Fibroblast of pulmonary artery (primary cell): ENCODE measurements at places on chromosomes 16 and 17.
A peak's percentile ranks its signal among the peaks of the same experiment; 100 is the strongest.

GRCh38 chr17:74892974-74893911 lies at the start of gene FADS6:
Gene FADS6 (minus strand): TSS chr17:74893633. CDS start chr17:74893595, 38 bp downstream.
- no peak for DNase-seq

DNA sequence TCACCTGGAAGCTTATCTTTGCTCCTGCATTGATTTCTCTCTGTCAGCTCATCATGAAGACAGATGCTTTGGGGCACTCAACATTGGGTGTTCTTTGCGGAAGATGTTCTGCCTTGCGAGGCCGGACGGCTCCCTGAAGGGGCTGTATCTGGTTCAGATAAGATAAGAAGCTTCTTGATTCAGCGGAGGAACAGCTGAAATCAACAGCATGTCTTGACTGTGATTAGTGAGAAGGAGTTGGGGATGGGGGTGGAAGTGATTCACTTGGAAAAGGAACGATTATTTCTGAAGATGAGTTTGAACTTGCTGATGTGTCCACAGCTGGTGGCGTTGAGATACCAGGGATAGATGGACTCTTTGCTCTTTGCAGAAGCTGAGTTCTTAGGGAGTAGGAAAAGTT lies 126.9 kb upstream of the WSCD1 start:
- DNase-seq, result no peak

- peak; percentile 40 for DNase-seq
Measured at GRCh38 chr16:53131363-53132071, 76.7 kb downstream of the CHD9 start.

DNA sequence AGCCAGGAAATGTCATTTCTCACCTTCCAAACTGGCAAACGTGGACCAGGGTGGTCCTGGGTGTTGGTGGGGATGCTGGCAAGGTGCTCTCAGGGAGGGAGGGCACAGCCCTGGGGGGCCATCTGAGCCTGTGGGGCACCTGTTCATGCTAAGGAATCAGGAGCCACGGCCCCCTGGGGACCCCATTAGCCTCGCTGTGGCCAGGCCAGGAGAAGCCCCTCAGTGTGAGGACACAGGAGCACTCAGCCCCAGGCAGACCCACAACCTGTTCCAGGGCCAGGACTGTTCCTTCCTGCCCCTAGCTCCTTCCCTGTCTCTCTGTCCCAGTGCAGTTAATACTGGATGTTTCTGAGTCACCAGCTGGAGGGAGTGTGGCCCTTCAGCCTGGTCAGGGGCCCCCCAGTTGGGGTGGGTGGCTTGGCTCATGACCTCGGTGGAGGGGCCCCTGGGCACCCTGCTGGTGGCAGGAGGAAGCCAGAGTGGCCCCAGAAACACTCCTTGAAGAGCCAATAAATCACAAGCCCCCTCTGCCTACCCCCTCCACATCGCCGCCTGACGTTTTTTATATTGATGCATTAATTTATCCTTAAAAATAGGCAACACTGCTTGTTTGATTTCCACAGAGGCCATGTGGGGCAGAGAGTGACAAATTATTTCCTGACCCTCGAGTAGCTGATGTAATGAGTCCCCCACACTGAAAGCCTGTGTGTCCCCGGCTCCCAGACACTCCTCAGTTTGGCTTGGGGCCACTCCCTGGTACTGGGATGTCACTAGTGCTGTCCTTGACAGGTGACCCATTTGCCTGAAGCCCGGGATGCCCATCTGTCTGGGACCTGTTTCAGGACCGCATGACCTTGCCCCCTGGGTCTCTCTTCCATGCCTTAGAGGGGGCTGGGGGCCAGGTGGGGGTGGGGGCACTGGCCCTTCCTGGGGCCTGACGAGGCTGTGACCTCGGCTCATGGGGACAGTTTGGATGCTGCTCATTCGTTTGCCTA lies 22.3 kb downstream of the ACTG1 start:
- DNase-seq, result no peak

DNA sequence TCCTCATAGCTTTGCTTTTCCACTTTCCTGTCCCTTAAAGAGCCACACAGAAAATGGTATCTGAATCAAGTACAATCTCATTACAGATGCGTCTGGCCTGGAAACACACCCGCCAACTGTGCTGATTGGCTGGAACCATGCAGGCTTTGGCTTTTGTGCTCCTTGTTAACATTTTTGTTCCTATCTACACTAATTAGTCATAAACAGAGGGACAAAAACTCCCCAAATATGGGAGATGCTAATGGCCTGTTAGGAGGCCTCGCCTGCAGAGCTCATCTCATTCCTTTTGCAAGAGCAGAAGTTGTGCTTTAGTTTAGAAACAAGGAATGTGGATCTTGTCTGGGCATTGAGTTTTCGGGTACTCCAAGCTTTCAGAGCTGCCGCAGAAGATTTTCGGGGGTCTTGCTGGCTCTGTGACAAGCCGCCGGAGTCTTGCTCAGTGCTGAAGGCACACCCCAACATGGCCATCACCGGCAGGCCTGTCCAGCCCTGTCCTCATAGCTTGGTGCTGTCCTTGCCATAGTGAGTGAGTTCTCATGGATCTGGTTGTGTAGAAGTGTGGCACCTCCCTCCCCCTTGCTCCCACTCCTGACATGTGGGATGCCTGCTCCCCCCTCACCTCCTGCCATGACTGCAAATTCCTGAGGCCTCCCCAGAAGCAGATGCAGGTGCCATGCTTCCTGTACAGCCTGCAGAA lies 69.8 kb downstream of the METRNL start:
- no peak for DNase-seq

GRCh38 chr16:1745900-1746692 lies 25.2 kb downstream of the NME3 start:
- peak; percentile 42 for DNase-seq

DNA sequence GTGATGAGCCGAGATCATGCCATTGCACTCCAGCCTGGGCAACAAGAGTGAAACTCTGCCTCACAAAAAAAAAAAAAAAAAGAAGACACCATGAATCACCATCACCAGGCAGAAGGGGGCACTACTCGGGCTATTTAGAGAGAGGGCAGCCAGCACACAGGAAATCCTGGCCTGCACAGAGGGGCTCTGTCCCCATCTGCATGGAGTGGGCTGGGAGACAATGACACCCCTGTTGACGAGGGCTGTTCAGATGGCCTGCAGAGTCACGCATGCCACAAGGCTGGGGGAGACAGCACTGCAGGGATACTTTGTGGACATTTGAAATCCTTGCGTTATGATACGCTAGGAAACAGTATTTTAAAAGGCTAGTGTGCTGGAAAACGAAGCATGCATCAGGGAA lies 48.3 kb downstream of the CUEDC1 start:
- no peak for DNase-seq

DNA sequence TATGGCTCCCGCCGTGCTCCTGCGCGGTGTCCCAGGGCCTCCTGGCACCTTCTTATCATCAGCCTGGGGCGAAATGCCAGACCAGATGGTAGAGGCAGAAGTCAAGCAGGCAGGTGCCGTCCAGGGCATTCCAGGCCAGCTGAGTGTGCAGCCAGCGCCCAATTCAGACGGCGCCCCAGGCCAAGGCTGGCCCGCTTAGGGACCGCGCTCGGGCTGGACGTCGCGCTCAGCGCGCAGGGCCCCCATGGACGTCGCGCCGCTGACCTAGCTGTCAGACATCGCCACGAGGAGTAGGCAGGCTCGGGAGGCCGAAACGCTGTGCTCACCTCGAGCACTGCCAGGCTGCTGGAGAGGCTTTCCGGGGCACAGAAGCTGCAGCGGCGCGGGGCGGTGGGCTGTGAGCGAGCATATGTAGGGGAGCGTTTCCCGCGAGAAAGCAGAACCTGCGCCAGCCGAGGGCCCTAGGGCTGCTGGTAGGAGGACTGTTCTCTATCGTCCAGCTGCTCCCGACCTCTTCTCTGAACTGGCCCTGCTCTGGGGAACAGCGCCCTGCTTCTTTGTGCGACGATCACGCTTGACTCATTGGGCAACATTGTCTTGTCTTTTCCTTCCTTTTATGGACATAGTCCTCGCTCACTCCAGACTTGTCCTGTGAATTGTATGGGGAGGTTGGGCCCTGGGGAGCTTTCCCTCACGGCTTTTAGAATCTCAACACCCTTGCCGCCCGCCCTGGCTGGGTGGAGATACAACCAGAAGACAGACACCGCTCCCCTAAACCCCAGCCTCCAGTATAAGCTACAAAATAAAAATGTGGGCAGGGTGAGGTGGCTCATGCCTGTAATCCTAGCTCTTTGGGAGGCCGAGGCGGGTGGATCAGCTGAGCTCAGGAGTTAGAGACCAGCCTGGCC lies 8.4 kb upstream of the CA4 start:
- DNase-seq, result peak; percentile 45

- peak; percentile 81 for DNase-seq
Measured at GRCh38 chr17:38428112-38428642, at the start of gene ARHGAP23. Gene ARHGAP23 (plus strand): TSS chr17:38428464. CDS start chr17:38428486, 22 bp downstream.

DNA sequence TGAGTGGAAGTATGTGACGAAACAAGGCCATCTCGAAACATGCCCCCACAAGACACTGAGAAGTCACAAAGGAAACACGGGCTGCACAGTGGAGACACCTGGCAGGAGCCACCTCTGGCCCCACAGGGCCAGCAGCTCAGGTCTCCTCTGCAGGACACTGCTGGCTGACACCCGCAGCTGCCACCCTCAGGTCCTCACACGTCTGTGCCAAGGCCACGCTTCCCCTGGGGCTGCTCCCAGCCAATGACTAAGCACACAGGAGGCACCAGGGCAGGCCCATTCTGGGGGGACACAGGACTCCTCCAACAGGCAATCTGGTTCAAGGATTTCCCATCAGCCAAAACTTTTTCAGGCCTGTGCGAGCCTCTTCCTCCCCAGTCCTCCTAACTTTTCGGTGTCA lies 36.4 kb downstream of the MBTPS1 start:
- DNase-seq, result no peak

GRCh38 chr16:70695331-70696070 lies 9.6 kb upstream of the MTSS2 start:
- no peak for DNase-seq

DNA sequence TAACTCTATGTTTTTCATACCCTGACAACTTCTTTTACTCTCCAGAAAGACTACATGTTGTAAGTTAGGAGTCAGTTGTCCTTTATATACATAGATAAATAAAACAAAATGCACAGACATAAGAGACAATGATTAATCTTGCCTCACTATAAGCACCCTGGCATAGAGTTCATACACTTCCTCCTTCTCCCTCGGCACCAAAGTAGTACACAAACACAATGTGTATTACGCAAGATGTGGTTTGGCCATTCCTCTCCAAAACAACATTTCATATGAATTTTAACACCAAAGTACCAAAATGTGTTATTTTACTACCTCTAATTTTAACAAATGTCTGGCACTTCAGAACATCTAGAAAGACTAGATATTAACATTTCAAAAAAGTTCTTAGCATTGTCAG lies 17.2 kb upstream of the SLFN11 start:
- DNase-seq, result peak; percentile 61

DNA sequence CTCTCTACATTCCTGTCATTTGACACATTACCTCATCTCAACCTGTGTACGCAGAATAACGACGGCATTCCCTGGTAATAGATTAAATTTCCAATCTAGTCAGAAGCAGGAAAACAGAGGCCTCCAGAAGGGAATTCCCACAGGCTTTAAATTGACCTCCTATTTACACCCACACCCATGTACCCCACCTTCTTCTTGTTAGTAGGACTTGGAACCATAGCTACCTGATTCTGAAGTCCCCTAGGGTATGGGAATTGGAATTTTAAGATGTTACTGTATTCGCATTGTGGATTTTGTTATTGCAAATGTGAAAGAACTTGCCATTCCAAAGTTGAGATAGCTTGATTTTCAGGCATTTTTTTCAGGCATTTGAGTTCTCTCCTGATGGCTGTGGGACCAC lies 377.5 kb upstream of the DYNLRB2 start:
- DNase-seq, result no peak

- DNase-seq, result no peak
Measured at GRCh38 chr16:10752843-10753523, 9.3 kb downstream of the NUBP1 start.

- DNase-seq, result peak; percentile 91
Measured at GRCh38 chr16:75251280-75252048, at the start of gene BCAR1. Gene BCAR1 (minus strand): TSS chr16:75251624. CDS start chr16:75251482, 142 bp downstream.

DNA sequence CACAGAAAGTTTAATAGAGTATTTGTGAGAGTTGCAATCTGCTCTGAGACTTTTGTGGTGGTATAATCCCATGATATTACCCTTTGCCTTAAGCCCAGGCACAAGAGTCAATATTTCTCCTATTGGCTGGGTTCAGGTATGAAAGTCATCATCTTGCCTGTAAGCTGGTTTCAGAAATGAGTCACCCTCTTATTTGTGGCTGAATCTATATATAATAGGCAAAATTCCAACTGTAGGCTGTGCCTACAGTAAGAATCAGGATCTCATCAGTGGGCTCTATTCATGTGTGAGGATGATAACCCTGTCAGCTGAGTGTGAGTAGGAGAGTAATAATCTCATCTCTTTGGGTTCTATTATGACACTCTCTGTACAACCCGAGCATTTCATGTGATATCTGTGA lies 2103.1 kb downstream of the TP53TG3F start:
- DNase-seq, result no peak

GRCh38 chr17:65679165-65679845 lies 117.9 kb upstream of the AXIN2 start:
- DNase-seq, result no peak

DNA sequence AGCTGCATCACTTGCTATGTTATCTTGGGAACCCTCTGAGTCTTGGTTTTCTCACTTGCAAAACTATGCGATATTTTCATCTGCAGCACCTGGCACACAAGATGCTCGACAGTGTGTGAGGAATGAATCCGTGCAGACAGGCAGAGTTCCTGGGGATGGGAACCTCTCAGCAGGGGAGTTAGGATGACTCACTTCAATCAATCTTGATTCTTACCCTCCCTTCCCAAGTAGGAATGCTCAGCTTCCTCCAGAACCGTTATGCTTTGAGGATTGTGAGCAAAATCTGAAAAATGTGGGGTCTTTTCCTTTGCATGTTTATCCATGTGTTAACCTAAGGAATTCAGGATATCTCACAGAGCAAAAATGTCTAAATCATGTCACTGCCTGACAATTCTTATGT lies 68.9 kb upstream of the HNF1B start:
- DNase-seq, result peak; percentile 56

DNA sequence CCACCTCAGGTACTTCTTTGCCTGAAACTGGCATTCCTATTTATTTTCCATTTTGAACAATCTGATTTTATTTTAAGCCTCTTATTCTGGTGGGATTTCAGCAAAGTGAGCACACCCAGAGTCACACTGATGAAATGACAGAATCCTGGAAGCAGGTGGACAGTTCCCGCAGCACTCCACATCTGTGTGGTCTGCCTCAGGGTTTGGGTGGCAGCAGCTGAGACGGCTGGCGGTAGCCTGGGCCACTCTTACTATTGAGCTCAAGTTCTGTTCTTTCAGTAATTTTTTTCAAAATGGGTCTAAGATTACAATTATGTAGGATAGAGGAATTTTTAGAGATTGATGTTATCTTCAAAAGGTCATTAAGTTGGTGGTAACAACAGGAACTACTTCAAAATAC lies 32.5 kb upstream of the ENDOV start:
- no peak for DNase-seq

- DNase-seq, result no peak
Measured at GRCh38 chr16:17412791-17413190, 58.0 kb downstream of the XYLT1 start.

DNA sequence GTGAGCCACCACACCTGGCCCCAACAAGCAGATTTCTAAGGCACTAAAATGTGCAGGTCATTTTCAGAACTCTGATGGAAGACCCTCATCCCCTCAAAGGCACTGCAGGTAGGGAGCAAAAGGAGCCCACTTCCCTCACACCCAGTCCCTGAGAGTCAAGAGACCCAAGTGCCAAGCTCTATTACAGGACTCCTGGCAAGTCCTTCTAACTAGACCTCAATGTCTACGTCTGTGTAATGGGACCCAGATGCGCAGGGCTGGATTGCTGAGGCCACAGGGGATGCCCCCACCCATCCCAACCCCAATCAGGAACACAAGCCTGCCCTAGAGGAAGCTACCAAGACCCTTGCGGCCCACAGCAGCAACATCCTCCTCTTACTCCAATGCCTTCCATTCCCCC lies 2.7 kb downstream of the PLLP start:
- no peak for DNase-seq

GRCh38 chr16:81748476-81749198 lies 30.5 kb upstream of the PLCG2 start:
- DNase-seq, result no peak
